T1000 (cell line): ENCODE measurements at places on chromosomes 1 and 21.
A peak's percentile ranks its signal among the peaks of the same experiment; 100 is the strongest.

GRCh38 chr21:35195232-35195631 lies 146.1 kb upstream of the RUNX1 start:
- DNase-seq, result no peak

DNA sequence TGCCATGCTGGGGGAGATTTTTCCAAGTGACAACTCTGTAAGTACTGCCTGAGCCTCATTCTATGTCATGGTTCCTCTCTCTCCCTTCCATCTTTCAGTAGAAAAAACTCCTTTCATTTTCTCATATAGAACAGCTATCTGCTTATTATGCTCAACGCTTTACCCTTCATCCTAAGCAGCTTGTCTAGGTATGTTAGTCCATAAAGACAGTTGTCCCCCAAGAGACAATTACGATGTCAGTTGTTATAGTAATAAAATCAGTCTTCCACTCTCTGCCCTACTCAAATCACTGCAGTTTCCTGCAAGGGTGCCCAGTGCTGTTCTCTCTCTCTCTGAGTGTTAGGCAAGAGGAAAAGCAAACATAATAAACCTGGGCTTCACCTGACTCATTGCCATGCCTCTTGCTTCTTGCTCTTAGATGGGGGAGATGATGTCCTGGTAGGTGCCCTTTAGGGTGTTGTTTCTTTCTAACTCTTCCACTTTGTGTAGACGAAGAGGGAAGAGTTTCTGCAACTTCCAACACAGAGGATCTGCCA lies 59.4 kb downstream of the PAPPA2 start:
- DNase-seq, result no peak

GRCh38 chr1:38235705-38236104 lies 189.1 kb upstream of the POU3F1 start:
- no peak for DNase-seq

- no peak for DNase-seq
Observed at GRCh38 chr1:32068957-32069588, 3.7 kb upstream of the TMEM39B start.

GRCh38 chr1:196997423-196997822 lies 20.1 kb downstream of the CFHR5 start:
- peak; percentile 3 for DNase-seq

- DNase-seq, result no peak
Observed at GRCh38 chr1:10694274-10694632, 102.2 kb downstream of the CASZ1 start.

DNA sequence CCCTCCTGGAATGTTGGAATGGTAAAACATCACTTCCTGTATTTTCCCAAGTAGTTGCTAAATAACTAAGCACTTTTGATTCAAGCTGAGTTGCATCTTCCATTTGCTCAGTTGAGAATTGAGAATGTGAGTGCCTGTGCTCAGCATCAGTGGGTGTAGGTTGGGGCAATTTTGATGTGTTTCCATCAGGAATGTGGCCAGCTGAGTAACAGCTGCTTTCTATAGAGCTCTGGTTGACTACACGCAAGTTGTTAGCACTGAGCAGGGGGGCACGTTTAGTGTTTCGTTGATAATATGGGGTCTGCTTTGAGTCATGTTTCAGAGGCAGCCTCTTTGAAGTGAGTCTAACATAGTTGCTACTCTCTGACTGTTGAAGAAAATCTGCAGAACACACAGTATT lies 41.5 kb downstream of the LRRC53 start:
- DNase-seq, result no peak

- DNase-seq, result no peak
Observed at GRCh38 chr1:29920784-29921183, 684.5 kb downstream of the PTPRU start.

DNA sequence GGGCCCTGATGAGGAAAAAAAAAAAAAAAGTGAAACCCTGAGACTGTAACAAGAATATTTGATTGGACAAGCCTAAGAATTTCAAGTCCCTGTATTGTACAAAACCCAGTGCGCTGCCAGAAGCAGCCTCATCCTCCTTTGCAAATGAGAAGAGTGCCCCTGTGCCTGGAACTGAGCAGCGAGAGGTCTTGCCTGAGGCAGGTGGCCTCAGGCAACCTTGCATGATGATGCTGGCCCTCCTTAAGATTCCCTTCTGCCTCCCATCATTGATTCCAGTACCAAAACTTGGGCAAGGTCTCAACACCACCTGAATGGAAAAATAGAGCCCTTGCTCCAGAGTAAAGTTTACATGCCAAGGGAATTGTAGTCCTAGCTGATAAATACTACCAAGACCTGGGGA lies 129.6 kb upstream of the RAB4A start:
- no peak for DNase-seq

- no peak for DNase-seq
Observed at GRCh38 chr21:29704719-29705118, 235.1 kb downstream of the GRIK1 start.

DNA sequence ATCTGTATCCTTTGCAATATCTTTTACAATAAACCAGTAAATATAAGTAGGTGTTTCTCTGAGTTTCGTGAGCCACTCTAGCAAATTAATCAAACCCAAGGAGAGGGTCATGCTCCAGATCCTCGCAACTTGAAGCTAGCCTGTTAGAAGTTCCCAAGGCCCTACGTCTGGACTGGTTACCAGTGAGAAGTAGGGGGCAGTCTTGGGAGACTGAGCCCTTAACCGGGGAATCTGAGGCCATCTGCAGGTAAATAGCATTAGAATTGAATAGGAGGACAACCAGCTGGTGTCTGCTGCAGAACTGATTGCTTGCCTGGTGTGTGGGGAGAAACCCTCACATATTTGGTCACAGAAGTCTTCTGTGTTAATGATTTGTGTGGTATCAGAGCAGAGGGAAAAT lies 190.5 kb downstream of the RYR2 start:
- no peak for DNase-seq

GRCh38 chr1:156371553-156372264 lies 2.7 kb downstream of the RHBG start:
- no peak for DNase-seq

- no peak for DNase-seq
Observed at GRCh38 chr1:209873067-209873799, 45.5 kb downstream of the UTP25 start.

DNA sequence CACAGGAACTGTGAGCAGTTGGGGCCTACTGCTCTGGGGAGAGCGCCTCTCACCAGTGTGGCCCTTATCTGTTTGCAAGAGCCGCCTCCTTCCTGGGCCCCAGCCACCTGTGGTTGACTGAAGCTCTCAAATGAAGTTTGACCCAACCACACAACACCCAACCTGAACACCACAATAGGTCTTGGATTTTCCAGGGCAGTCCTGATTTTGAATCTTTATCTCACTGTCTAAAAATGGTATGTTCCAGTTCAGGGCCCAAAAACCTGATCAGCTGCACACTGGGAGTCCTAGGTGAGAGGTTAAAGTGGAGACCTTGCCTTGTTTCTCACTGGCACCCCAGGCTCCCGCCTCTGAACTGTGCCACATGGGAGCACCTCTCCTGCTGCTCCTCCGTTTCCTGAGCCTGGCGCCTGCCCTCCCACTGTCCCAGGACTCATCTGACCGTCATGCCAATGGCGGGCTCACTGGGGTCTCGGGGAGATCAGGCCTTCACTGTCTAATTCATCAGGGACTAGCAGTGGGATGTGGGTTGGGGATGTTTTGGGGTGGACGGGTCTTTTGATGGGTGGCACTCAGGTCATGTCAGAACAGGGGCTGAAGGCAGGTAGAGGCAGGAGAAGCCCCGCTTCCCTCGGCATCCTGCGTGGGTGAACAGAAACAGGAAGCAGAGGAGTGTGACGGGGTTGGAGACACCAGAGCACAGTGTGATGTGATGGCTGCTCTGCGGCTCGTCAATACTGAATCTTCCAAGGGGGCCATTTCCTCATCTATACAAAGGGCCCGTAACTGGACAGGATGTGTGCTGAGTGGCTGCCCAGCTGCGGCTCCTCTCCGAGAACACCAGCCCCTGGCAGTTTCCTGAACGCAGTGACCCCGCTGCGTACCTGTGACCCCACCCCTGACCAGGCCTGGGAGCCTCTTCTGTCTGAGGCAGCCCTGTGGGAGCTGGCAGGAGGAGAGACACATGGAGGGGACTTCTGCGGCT lies 59.6 kb upstream of the ITPKB start:
- no peak for DNase-seq

DNA sequence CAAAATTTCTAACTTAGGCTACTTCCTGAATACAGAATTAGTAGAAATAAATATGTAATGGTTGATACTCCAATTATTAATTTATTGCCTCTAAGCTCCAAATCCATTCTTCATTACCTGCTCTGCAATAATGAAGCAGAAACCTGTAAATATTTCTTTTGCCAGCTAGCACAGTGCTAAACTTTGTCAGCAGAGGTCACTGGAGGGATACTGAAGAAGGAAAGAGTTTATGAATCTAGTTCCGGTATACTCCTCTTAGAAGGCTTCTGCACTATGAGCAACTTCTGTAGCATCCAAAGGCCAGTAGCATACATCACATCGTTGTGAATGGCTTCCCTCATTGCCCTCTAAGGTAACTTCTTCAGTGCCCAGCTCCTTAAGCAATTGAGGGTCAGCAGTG lies 81.0 kb upstream of the LHX8 start:
- DNase-seq, result no peak

DNA sequence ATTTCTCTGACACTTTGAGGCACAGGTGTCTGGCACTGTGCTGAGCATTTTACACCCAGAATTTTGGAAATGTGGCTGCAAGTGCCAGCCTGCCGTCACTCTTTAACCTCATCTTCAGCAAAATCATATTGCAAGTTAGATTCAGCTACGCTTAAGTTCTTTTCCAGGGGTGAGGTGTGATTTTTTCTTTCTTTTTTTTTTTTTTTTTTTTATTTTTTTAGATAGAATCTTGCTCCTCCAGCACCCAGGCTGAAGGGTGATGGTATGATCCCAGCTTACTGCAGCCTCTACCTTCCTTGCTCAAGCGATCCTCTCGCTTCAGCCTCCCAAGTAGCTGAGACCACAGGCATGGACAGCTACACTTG lies 2.5 kb upstream of the RCC2 start:
- no peak for DNase-seq

GRCh38 chr1:27331922-27332321 lies 9.9 kb upstream of the SYTL1 start:
- DNase-seq, result no peak

DNA sequence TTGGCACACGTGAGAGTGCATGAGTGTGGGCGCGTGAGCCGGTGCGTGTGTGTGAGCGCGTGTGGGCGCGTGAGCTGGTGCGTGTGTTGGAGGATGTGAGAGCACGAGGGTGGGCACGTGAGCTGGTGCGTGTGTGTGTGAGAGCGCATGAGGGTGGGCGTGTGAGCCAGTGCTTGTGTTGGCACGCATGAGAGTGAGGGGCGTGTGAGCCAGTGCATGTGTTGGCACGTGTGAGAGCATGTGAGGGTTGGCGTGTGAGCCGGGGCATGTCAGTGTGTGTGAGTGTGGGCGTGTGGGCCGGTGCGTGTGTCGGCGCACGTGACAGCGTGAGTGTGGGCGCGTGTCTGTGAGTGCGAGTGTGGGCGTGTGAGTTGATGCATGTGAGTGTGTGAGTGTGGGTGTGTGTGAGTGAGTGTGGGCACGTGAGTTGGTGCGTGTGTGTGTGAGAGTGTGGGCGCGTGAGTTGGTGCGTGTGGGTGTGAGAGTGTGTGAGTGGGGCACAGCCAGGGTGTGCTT lies 45.7 kb upstream of the ARHGEF16 start:
- DNase-seq, result no peak

DNA sequence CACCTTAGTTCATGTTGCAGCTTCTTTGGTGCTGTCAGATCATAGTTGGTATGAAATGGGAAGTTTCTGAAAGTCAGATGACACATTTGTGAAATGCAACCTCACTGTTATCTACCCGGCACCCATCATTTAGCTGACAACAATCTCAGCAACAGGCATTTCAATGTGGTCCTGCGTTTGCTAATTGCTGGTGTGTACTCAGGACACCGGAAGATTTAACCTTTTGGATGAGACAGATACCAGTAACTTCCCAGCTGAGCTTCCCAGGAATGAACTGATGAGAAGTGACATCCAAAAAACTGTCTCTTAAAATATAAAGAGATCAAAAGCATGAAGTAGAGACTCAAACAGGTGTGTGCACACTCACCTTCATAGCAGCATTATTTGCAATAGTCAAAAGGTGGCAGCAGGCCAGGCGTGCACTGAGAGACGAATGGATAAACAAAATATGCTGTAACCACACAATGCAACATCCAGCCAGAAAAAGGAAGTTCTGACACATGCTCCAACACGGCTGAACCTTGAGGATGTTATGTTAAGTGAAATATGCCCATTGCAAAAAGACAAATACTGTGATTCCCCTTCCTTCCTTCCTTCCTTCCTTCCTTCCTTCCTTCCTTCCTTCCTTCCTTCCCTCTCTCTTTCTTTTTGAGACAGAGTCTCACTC lies 7.9 kb upstream of the CLDN14 start:
- DNase-seq, result no peak

- no peak for DNase-seq
Observed at GRCh38 chr1:209326831-209327230, 256.7 kb upstream of the CAMK1G start.

GRCh38 chr1:154183046-154183915 lies 8.6 kb downstream of the TPM3 start:
- peak; percentile 91 for DNase-seq
